Small intestine (tissue), 16 donors: ENCODE measurements at places on chromosomes 11 and 22. TPM values are rescaled to one million over a fixed set of nuclear protein-coding genes. Genes with fewer than 3 reads are reported as not detected.

DNA sequence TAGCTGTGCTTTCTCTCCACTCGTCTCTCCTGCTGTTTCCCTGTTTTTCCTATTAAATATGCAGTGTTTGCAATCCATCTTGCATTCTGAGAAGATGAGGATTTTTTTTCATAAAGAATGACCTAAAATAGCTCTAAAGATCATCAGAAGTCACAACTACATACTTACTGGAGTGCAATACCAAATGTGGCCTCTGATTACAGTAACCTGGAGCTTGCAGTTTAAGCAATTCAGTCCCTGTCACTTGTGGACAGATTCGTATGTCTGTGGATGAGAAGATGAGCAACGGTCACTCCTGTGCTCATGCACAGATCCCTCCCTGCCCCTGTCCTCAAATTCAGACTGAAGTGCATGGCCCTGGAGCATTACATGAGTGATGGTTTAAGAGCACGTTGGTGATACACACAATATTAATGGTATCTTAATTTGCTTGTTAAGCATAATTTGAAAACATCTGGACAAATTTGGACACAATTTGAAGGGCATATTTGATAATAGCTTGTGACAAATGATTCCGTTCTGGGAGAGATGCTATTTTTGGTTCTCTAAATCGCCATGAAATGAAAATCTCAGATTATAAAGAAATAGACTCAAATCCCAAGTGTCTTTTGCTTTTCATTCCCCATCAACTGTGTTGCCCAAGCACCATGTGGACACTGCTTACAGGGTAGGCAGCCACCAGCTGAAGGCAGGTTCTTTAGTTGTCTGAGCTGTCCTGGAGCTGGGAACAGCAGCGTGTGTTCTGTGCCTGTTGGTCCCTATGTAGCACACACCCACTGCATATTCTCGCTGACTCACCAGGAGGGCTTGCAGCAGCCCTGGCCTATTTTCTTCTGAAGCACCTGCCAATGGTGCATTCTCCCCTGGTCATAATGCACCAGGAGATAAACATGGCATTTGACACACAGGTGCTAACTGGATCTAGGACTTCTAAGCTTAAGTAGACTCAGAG, 32.6 kb upstream of the PRAME start:
- no peak for DNase-seq

GRCh38 chr11:96524475-96524874, 134.7 kb downstream of the JRKL start:
- DNase-seq: no peak

- no peak for DNase-seq
Measured at GRCh38 chr11:12200991-12201985, 90.9 kb downstream of the MICAL2 start.

GRCh38 chr11:86575208-86575855, 97.1 kb downstream of the ME3 start:
- DNase-seq: no peak

Gene MS4A15
- polyA plus RNA-seq: 5.1 TPM

DNA sequence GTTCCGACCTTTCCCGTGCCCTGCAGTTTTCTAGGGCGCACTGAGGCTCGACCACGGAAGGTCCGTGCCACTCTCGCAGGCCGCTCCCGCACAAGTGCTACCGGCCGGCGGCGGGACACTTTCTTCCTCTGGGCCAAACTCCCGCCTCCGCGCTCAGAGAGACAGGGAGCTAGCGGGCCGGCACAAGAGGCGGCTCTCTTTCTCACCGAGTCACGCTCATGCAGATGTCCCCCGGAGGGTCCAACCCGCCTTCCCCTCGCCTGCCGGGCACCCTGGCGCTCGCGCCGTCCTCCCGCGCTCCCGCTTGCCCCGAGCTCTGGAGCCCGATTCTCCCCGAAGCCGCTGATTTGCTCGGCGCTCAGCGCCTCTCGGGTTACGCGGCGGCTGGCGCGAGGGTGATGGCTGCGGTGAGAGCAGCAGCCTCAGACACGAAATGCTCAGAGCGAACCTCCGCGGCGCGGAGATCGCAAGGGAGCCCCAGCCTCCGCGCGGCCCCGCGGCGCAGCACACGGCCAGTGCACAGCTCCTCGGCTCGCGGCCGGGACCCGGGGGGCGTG, 1.0 kb downstream of the LMO1 start:
- no peak for DNase-seq

Gene OR52E8
- polyA plus RNA-seq: not detected

- no peak for DNase-seq
Measured at GRCh38 chr11:115333949-115334348, 170.3 kb downstream of the CADM1 start.

Gene PATE4
- not detected for polyA plus RNA-seq

DNA sequence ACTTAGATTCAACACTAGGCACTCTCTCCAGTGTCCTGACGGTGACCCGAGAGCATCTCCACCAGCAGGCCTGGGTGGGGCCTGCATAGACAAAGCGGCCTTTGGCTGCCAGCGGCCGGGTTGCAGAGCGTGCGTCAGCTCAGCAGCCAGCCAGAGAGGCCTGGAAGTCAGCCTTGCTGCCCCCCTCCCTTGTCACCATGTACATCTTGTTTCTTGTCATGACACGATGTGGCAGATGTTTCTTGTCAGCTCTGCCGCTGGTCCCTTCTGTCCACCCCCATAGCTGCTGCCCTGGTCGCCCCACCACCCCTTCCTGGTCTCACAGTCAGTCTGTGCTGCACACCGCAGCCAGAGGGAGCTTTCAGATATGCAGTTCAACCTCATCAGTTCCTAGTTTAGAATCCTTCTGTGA, 33.1 kb upstream of the CBX7 start:
- no peak for DNase-seq

DNA sequence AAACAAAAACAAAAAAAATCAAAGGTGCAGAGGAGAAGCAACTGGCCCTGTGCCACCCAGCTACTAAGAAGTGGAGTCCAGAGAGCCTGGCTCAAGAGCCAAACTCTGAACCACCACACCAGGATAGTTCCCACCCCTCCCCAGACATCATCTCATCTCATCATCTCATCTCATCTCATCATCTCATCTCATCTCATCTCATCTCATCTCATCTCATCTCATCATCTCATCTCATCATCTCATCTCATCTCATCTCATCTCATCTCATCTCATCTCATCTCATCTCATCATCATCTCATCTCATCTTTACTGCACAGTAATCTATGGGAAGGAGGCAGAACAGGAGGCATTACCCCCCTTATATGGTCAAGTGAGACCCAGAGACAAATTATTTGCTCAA, 8.3 kb downstream of the CHRNA10 start:
- DNase-seq: no peak

GRCh38 chr11:78295991-78296930, 107.5 kb downstream of the USP35 start:
- DNase-seq: no peak

Gene TEX54
- polyA plus RNA-seq: not detected

Gene OR4C15
- not detected for polyA plus RNA-seq

DNA sequence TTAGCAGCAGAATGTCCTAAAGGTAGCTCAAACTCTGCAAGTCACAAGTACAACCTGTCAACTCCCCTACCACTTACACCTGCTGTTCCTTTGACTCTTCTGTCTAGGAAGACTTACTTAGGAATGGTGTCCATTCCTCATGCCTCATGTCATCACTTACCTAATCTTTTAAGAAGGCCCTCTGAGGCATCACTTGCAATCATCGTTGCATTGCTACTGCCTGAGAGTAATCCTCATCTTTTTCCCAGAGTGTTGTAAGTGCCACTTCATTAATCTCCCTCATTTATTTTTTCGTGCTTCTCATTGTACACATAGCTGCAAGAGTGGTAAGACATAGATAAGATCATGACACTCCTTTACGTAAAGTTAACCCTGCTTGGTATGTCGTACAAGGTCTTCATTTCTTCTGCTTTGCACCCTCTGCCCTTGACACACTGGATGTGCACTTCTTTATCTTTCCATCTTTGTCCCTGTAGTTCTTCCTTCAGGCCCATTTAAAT, 54.6 kb downstream of the SFI1 start:
- no peak for DNase-seq

DNA sequence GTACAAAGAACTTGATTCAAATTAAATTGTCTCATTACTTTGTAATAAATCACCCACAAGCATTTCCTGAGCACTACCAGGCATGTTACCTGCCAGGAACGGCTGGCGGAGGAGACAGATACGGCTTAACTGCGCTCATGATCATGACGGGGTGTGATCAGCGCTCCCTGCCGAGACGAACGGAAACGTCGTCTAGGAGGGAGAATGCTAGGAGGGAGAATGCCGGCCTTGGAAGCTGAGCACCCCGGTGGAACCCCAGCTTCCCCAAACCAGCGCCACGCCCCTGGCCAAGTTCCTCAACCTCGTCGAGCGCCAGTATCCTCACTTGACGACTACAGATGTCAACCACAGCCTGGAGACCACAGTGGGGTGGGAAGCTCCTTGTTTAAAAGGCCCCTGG, 272.8 kb downstream of the CTTN start:
- no peak for DNase-seq

- DNase-seq: no peak
Measured at GRCh38 chr11:134906356-134906955, 494.4 kb upstream of the B3GAT1 start.

DNA sequence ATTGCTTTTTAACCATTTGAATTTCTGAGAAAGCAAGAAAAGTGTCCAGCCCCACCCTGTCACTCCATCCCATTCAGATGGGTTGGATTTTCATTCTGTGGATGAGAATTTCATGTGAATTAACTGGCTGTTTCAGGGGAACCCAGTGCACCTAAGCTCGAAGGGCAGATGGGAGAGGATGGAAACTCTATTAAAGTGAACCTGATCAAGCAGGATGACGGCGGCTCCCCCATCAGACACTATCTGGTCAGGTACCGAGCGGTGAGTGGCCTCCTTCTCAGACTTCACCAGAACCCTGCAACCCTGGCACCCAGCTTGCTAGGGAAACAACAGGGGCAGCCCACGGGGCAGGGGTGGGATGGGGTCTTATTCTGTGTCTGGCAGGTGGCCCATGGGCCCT, 58.6 kb upstream of the TTC12 start:
- DNase-seq: no peak

DNA sequence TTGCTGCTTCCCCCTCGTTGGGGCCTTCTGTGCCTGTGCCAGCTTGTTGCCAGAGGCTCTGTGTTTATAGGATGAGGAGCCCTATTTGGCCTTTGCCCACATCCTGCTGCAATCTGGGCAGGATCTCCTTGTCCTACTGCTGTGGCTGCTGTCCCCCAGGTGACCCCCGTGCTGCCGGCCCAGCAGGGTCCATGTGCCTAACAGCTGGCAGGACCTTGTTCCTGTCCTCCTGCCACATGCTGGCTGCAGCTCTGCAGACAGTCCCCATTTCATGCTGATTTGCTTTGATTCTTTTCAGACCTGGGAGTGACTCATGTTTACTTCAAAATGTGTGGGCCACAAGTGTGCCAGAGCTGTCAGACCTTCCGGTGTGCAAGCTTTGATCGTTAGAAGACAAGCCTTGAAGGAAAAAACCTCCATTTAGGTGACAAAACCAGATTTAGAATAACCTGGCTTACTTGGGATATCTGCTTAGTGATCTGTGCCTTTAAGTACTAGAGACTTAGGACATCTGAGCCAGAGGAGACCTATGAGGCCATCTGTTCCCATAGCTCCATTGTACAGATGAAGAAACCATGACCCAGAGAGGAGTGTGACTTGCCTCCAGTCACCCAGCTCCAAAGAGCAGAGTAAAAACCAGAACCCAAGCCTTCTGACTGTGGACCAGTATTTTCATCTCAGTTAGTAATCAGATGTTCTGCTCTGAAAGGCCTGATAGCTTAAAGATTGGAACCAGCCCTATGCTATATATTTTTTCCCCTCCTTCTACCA, 11.1 kb downstream of the NAV2 start:
- no peak for DNase-seq

Gene TSG101
- polyA plus RNA-seq: 80.5 TPM

DNA sequence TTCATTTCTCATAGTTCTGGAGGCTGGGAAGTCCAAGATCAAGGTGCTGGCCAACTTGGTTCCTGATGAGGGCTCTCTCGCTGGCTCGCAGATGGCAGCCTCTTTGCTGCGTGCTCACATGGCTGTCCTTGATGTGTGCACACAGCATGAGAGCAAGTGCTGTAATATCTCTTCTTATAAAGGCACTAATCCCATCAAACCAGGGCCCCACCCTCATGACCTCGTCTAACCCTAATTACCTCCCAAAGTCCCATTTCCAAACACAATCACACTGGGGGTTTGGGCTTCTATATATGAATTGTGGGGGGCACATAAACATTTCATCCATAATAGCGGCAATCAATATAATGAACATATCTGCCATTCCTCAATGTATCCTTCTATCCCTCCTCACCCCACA, 1062.1 kb downstream of the BRD1 start:
- no peak for DNase-seq

DNA sequence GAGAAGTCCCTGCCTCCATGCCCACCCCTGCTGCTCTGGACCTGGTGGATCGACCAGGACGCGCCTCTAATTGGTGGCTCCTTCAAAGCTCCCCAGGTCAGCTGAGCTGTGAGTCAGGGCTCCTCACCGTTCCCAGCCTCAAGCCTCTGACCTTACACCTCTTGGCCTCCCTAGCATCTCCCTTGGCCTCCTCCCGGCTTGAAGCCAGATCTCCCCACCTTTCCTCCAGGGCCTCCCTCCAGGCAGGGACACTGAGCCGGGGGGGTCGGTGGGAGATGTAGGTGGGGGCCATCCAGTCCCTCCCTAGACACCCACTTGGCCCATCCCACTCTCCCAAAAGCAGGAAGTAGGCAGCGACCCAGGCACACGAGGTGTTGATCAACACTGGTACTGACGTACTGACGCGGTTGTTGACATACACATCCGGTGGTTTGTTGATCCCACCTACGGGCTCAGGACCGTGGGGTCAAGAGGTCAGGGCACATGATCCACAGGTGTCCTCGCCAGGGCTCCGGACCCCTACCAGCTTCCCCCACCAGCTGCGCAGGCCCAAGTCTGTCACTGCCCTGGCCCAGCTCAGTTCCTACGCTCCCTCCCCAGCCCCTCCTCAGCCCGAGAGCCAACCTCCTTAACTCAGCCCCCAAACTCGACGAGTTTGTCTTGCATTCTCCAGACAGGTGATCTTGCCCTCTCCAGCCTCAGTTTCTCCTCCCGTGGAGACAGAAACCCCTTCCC, 802 bp downstream of the ATG2A start:
- DNase-seq: peak; percentile 47

Gene LSP1
- polyA plus RNA-seq: 17.6 TPM

DNA sequence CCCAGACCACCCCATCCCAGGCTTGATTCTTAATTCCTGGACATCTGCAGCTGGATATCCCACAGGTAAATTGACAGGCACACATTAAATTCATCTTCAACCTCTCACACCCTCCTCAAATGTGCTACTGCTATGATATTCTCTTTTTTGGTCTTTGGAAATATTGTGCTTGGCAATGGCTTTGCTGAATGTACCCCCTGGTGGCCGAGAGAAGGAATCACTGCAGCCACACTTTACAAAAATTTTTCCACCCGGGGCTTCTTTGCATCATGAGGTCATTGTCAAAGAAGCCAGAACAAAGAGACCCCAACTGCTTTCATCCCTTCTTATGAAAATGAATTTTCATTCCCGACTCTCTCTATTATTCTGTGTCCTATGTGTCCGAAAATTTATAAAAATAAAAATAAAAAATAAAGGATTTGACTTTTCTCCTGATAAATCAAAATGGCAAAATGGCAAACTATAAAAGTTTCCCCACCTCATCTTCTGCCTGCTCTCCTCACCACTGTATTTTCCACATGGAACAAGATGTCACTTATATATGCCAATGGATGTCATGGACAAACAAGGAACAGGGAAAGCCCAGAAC, 15.0 kb upstream of the CYB5R2 start:
- DNase-seq: peak; percentile 36

GRCh38 chr11:2945031-2945756, 16.0 kb upstream of the PHLDA2 start:
- DNase-seq: peak; percentile 78

GRCh38 chr11:10273738-10274137, 20.3 kb downstream of the SBF2 start:
- DNase-seq: no peak

- no peak for DNase-seq
Measured at GRCh38 chr22:19980766-19981165, 35.9 kb downstream of the ARVCF start.
